ENCODE measurements at places on chromosomes 1 and 21.

DNA sequence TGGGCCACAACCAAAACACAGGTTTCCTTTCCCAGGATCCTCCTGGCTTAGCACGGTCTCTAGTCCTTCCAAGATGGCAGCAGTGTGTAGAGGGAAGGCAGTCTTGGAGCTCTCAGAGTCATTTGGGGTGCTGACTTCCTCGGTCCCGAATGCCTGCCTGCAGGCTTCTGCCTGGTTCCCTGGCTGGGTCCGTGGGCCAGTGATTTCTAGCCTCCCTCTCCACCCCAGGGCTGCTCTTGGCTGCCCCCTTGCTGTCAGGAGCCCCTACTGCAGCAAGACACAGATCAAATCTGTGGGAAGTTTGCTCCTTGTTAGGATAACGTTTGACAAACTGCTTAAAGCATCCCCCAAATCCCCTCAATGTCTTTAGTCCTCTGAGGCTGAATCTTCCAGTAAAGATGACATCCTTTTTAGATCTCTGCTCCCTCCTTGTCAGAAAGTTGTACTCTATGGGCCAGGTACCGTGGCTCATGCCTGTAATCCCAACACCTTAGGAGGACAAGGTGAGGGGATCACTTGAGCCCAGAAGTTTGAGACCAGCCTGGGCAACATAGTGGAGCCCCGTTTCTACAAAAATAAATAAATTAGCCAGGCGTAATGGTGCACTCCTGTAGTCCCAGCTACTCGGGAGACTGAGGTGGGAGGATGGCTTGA lies 272.5 kb downstream of the RRAGC start:
- DNase-seq, result peak; percentile 52

GRCh38 chr1:168504064-168504837 lies 39.5 kb downstream of the XCL2 start:
- no peak for DNase-seq

- no peak for DNase-seq
Observed at GRCh38 chr1:27192039-27192529, 37.2 kb upstream of the SLC9A1 start.

- DNase-seq, result no peak
Observed at GRCh38 chr21:15774590-15774989, 44.8 kb downstream of the USP25 start.

GRCh38 chr1:177864538-177865305 lies 105.1 kb downstream of the SEC16B start:
- no peak for DNase-seq

GRCh38 chr21:42542596-42542995 lies 28.9 kb downstream of the SLC37A1 start:
- no peak for DNase-seq

DNA sequence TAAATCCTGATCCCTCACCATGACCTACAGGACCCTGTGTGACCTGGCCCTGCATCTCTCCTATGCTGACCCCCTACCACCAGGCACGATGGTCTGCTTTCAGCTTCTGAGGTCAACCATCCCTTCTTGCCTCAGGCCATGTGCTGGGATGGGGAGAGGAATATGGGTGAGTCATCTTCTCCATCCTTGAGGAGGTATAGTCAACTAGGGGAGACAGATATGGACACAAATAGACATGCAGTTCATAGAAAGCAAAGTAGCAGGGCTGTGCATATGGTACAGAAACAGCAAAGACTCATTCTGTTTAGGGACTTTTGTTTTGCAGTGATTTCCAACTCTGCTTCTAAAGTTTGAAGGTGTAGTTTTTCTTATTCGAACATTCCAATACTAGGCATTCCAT lies 250.8 kb upstream of the FGGY start:
- no peak for DNase-seq

DNA sequence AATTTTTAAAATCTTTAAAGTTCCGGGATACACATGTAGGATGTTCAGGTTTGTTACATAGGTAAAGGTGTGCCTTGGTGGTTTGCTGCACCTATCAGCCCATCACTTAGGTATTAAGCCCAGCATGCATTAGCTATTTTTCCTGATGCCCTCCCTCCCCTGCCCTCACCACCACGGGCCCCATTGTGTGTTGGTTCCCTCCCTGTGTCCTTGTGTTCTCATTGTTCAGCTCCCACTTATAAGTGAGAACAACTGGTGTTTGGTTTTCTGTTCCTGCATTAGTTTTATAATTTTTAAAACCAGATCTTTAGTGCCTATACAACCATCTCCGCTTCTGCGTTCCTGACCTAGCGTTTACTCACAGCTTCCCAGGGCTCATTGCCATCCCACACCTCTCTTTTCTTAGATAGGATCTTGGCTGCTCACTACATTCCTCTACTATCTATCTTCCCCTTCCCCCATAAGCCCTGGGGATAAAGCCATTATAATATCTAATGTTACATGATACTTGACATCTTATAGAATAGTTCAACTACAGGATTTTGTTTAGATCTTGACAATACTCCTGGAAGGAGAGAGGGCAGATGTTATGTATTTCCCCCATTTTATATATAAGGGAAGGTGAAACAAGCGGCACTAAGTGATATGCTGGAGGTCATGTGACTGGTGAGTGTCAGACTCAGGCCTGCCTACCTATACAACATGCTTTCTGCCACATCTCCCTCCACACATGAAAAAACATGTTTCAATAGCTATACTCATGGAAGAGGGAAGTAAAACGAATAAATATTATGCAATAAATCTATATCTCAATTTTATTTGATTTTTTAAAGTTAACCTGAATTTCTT lies 52.3 kb upstream of the DNAJC6 start:
- DNase-seq, result no peak

DNA sequence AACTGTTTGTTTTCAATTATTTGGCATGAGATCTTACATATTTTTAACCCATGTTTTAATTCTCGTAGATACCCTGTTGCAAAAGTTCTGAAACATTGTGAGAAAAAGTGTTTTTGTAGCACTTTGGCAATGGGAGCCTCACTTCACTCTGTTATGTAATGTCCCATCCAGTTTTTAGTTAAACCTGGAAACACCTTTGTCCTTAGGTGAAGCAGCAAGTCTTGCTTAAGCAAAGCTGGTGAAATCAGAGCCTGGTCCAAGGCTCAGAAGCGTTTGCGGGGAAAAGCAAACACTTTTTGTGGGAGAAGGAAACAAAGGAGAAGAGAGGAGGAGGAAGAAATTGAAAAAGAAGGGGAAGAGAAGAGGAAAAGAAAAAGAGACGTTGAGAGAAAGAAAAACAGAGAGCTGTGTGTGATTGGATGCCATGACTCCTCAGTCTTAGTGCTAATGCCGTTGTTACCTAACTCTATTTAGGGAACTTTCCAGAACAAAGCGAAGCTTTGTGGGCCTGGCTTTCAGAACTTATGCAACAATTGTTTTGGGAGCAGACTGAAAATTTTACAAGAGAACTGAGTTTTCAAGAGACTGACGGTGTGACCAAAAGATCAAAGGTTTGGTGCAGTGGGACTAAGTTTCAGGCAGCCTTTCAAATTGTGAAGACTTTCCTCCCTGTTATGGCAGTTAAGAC lies 93.1 kb downstream of the NTMT2 start:
- no peak for DNase-seq

- DNase-seq, result no peak
Observed at GRCh38 chr1:215728169-215728568, 161.1 kb downstream of the KCTD3 start.

GRCh38 chr1:178580876-178581275 lies 68.0 kb downstream of the TEX35 start:
- no peak for DNase-seq

DNA sequence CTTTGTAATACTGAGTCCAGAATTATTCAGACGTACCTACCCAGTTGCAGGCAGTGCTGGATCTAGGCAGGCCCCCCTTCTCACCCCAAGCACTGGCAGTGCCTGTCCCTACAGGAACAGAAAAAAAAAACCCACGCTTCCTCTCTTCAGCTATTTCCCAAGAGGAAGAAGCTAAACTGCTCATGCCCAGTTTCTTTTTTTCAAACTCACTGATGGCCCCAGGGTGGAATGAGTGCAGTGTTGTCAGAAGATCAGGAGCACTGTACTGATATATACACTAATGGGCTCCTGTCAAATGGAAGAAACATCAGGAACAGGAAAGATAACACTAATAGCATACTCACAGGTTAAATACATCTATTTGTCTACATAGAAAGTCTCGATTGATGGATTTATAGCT lies 28.2 kb upstream of the DOCK7 start:
- no peak for DNase-seq

- no peak for DNase-seq
Observed at GRCh38 chr1:58898739-58899586, 115.1 kb upstream of the JUN start.

DNA sequence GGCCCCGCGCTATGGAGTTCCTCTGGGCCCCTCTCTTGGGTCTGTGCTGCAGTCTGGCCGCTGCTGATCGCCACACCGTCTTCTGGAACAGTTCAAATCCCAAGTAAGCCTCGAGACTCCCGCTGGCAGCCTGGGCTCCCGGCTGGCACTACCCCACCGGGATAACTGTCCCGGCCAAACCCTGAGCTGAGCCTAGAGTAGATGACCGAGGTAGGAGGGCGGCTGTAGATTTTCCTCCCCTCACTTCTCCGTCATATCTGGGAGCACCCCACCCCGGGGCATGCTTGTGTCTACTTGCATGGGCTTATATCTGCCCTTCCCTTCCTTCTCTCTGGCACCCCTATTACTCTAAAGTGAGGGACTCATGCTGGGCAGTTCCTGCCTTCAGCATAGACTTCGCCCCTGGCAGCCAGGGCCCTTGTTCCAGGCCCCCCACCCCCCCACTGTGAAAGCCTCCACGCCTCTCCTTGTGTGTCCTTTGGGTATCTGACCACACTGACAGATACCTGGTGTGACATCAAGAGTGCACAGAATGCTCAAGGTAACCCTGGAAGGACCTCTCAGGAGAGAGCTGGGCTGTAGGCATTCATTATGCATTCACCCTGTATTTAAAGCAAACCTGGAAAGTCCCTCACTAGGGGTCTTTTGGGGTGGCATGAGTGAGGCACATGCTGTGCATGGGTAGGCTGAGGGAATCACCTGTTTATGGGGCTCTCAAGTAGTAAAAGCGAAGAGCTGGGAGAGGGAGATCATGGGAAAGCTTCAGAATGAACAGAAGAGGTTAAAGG lies 485 bp downstream of the EFNA1 start:
- DNase-seq, result no peak

DNA sequence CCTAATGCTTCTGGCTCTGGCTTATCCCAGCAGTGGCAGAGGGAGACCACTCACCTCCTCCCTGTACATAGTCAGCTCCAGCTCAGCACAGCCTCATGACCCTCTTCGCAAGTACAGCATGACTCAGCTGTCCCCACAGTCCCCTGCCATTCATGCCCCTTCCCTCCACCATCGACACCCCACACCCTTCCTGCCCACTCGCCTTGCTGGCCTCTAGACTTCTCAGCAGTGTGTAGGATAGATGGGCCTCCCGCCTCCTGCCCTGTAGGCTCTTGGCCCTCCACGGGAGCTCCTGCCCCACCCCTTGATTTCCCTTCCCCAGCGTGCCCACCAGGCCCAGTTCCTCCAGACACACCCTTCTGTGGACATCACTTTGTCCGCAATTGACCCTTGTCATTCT lies 9.8 kb downstream of the NPR1 start:
- DNase-seq, result no peak

DNA sequence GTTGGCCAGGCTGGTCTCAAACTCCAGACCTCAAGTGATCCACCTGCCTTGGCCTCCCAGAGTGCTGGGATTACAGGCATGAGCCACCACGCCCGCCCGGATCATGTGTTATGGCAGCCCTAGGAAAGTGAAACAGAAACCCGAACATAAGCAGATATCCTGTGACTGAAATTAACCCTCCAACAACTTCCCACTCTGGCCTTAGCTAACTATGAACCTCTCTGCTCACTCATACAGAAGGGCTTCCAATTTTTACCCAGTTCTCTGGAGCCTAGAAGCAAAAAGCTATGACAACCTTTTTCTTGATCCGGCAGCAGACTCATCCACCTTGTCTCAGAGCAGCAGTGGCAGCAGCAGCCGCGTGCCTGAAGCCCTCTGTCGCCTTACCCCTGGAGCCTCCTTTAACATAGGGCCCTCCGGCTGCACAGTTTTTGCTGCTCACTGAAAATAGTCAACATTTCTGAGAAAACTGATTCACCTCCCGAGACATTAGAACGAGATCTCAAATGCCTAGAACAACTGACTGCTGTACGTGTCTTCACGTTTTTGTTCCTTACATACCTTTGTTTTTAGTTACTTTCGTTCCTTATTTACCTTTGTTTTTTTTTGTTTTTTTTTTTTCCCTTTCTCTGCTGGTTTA lies 9.3 kb downstream of the CBR1 start:
- DNase-seq, result no peak

GRCh38 chr1:235012436-235013210 lies 116.0 kb downstream of the TOMM20 start:
- DNase-seq, result no peak

DNA sequence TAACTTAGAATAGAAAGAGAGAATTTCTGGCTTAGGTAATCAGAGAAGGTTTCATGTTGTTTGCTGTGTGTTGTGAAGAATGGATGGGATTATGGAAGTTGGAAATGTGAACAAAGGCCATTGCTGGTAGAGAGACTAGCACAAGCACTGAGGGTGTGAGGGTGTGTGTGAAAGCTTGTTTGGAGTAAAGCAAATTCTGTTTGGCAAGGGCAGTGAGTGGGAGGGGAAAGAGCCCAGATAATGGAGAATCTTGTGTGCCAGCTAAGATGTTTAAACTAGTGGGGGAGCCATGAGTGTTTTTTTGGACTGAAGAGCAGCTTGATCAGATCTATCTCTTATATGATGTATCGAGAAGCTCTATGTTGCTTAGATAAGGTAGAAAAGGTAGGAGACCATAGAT lies 107.1 kb downstream of the DISP1 start:
- no peak for DNase-seq

GRCh38 chr1:37602750-37603694 lies 7.3 kb upstream of the GNL2 start:
- DNase-seq, result peak; percentile 29

- no peak for DNase-seq
Observed at GRCh38 chr1:243474136-243474881, 218.5 kb downstream of the SDCCAG8 start.

- no peak for DNase-seq
Observed at GRCh38 chr1:201828217-201828819, 639 bp upstream of the IPO9 start.

DNA sequence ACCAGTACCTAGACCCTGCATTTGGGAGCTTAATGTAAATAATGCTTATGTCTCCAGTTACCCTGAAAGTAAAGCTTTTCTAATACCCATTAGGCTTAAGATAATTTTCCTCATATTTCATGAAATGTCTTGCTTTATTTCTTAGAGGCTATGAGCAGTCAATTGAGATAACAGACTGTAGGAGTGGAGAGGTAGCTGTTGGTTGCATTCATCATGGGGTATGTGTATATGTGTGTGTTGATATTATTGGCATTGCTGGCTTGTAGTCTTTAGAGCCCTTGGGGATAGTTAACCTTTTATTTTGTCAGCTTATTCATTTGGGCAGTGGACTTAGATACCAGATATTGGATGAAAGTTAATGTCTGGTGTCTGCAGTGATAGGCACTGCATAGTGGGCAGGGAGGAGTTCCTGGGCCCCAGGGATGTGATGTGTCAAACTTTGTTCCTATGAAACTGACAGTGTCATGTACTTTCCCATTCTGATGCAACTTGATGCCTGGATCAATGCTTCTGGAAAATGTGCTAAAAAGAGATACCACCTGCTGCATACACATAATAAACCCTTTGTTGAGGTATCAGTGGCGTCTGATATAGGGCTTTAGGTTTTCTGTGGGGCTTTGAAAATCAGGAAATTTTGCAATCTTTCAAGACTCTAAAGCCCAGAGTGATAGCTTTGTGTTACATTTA lies 83.9 kb downstream of the MAST2 start:
- no peak for DNase-seq

All from progenitor cell of endocrine pancreas (in vitro differentiated cells).